Activated gamma-delta T cell treated with anti-CD3 and anti-CD28 coated beads, Interleukin-2, amount 50 U/mL, for 16 hours (primary cell): ENCODE measurements at places on chromosomes 11 and 22.

DNA sequence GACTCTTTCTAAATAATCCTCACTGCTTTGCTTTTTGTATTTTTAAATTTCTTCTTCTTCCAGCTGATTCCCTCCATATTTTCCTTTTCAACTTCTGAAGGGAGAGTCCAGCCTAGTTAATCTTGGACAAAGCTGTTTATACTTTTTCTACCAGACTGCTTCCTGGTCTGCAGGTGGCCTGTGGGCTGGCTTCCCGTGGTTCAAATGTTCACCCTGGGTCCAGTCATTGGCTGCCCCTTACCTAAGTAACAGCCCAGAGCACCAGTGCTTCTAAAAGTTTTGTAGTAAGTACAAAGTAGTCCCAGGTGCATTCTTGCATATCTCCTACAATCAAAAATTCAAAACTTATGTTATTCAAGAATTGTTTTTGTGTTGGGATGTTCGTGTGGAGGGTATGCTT lies 19.1 kb downstream of the ZNF143 start:
- DNase-seq = no peak

DNA sequence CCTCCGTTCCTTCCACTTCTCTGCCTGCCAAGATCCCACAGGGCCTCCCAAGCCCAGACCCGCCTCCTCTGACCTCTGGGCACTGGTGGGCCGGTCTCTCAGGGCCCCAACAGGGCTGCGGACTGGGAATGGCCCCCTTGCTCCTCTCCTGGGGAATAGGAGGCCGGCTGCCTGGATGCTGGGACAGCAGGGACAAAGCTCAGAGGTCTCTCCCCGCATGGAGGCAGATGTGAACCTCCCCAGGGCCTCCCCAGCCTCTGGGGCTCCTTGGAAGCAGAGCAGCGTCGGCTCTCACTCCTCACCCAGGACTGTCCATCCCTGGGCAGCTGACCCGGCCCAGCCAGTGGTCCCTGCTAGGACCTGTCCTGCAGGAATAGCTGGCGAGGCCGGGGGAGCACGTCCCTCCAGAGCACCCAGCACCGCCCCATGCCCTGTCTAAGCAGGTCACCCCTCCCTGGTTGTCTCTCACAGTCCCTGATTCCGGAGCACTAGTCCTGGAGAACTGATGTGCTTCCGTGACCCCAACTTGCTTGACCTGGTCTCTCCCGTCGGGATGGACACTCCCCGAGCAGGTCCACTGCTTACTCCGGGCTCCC lies 85.8 kb downstream of the RTL6 start:
- no peak for DNase-seq

DNA sequence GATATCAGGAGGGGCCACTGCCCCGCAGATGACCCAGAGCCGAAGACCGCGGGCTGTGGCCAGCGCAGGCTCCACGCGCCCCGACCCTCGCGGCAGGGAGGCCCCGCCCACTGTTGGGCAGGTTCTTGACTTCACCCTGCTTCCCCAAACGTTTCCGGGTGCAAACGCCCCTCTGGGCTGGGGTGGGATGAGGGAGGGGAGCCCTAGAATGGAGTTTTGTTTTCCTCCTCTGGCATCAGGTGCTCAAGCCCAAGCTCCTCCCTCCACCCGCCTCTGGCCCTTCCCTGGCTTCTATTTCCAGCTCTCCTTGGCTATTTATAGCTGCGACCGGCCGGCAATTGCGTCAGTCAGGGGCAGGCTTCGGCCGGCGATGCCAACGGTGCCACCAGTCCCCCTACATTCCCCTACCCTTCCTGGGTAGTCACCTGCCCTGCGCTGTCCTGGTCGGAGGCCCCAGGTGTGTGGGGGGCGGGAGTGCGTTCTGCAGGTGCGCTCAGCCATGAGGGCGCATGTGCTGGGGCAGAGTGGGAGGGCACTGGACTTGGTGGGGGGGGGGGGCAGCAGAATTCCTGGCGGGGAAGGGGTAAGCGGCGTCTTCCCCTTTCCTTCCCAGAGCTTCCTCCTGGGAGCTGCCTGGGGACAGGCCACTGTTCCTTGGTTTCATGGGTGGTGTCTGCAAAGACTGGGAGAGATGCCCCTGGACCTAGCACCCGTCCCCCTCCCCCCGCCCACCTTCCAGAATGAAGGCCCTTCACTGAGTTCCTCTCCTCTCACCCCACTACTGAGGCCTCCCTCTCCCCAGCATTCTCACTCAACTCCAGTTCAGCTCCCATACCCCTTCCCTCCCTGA lies 23.6 kb downstream of the DUSP8 start:
- no peak for DNase-seq

GRCh38 chr22:41382610-41383009 lies 868 bp downstream of the TEF start:
- no peak for DNase-seq
